SK-N-SH (cell line): ENCODE measurements at places on chromosomes 3 and 15.
A peak's percentile ranks its signal among the peaks of the same experiment; 100 is the strongest.

- no peak for DNase-seq
Observed at GRCh38 chr15:38554354-38554753, 10.3 kb downstream of the RASGRP1 start.

GRCh38 chr3:109532257-109533216 lies 195.2 kb upstream of the DPPA4 start:
- peak; percentile 27 for DNase-seq

GRCh38 chr3:21705769-21706168 lies 45.2 kb downstream of the ZNF385D start:
- no peak for DNase-seq

- DNase-seq: no peak
Observed at GRCh38 chr3:9781978-9782603, 10.2 kb downstream of the TADA3 start.

GRCh38 chr3:148882288-148882687 lies 17.2 kb downstream of the CPA3 start:
- DNase-seq: no peak
